ENCODE measurements at places on chromosomes 4 and X.

- no peak for DNase-seq
Measured at GRCh38 chr4:72974694-72975487, 94.6 kb downstream of the COX18 start.

DNA sequence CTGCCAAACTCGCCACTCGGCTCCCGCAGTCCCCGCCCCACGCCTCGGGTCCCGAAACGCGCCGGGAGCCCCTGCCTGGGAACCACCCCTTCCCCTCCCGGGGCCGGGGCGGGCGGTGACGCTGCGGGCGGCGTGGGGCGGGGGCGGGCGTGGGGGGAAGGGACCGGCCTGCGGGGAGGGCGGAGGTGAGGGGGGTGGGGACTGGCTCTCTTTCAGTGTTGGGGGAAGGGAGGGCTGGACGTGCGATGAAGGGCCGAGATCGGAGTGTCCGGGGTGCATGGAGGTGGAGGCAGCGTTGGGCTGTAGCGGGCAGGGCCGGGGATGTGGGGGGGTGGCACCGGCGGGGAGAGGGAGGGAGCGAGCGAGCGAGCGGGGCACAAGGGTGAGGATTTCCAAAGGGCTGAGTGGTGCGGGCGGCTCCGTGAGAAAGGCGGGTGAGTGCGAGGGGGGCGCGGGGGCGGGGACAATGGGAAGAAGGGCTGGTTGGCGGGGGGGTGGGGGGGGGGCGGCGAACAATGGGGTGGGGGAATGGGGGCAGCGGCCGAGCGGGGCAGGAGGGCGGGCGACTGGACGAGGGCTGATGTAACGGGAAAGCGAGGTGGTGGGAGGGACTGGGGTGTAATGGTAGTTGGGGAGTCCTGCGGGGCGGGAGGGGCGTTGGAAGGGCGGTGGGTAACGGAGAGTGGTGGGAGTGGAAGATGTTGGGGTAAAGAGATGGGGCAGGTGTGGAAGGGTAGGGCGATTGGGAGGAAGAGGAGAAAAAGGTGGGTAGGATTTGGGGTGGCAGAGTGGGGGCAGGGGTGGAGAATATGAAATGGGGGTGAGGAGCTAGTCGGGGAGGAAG lies 578 bp downstream of the DCUN1D4 start:
- DNase-seq: no peak

GRCh38 chrX:119118780-119119395 lies 8.7 kb downstream of the KIAA1210 start:
- DNase-seq: peak; percentile 8

- DNase-seq: peak; percentile 45
Measured at GRCh38 chr4:108072300-108072699, 82.6 kb downstream of the HADH start.

DNA sequence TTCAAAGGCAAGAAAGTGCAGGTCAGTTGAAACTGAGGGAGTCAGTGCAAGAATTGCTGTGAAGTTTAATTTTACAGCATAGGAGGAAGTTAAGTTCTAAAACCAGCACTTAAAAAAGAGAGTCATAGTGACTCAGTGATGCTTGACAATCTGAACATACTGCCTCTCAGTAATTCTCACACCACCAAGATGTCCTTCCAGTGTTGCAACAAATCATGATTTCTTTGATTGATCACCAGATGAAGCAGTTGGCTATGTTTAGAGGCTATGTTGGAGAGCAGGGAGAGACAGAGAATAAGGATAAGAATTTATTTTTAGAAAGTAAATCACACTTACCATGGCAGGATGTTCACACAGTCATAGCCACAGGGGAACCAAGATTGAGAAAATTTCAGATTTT lies 13.2 kb downstream of the TRIM2 start:
- no peak for DNase-seq

Measured in activated CD8-positive, alpha-beta memory T cell treated with anti-CD3 and anti-CD28 coated beads for 1 hour (primary cell).